Putamen (tissue), 1 donor: ENCODE measurements at places on chromosomes 6 and 20.

DNA sequence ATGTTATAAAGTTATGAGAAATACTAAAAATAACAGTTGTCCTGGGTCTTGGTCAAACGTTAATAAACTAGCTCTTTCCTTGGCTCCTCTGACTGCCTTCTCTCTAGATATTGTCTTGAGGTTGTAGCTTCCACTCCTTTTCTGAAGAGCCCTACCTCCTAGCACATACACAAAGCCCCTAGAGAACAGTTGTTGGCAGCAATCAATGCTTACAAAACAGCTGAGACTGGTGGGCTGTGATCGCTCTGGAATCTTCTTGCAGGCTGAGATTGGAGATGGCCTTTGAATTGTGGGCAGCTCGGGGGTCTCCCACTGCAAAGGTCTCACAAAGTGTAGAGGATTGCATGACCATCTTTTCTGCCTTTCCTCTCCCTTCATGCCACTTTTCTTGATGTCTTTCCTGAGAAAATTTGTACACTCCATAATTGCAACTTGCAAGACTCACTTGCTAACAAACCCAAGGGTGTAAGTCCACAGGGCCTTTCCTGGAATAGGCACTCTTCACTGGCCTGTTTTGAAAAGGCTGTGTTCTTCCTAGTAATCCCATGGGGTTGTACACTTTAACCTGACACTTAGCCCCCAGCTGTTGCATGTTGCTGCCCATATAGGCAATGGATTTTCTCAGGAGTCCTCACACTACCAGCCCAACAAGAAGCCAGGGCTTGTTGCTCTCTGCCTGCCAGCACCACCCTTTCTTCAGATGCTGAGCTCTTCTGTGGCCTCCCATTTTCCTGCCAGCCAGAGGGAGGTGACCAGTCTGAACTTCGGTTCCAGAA is 99.9 kb downstream of the TCP11 start:
- DNase-seq: no peak

DNA sequence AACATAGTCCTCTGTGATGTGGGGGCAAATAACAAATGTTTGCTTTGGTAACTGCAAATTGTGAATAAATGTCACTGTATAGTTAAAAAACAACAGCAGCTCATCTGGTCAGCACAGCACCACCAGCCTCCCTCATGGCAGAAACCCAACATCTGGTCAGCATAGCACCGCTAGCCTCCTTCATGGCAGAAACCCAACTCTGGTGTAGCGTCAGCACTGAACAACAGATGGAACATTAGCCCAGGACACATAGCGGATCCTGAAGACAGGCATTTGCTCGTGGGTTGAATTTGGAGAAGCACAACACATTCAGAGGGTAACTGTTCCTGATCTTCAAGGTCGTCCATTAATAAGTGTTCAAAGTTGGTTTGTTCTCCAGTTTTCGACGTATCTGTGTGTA is 265.9 kb downstream of the DLL1 start:
- DNase-seq: no peak

- DNase-seq: no peak
Measured at GRCh38 chr20:7926767-7927166, 13.5 kb downstream of the HAO1 start.

DNA sequence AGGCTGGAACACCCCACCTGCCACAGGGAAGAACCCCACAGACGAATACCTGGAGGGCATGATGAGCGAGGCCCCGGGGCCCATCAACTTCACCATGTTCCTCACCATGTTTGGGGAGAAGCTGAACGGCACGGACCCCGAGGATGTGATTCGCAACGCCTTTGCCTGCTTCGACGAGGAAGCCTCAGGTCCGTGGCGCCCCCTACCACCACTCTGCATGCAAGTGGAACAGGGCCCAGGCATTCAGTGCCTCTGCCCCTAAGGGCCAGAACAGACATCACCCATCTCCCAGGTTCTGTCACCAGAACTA is 6.6 kb downstream of the MYL9 start:
- DNase-seq: no peak

- no peak for DNase-seq
Measured at GRCh38 chr6:79117752-79118151, 39.7 kb upstream of the PHIP start.

GRCh38 chr20:56166781-56167465 is 81.6 kb upstream of the MC3R start:
- DNase-seq: no peak

GRCh38 chr6:12911427-12911826 is 194.9 kb downstream of the PHACTR1 start:
- peak; percentile 39 for DNase-seq

- DNase-seq: no peak
Measured at GRCh38 chr6:83767033-83767432, 58.1 kb upstream of the SNAP91 start.

GRCh38 chr20:45503403-45503802 is 12.0 kb downstream of the SPINT3 start:
- DNase-seq: no peak

- DNase-seq: no peak
Measured at GRCh38 chr20:48724891-48725554, 102.8 kb downstream of the PREX1 start.

DNA sequence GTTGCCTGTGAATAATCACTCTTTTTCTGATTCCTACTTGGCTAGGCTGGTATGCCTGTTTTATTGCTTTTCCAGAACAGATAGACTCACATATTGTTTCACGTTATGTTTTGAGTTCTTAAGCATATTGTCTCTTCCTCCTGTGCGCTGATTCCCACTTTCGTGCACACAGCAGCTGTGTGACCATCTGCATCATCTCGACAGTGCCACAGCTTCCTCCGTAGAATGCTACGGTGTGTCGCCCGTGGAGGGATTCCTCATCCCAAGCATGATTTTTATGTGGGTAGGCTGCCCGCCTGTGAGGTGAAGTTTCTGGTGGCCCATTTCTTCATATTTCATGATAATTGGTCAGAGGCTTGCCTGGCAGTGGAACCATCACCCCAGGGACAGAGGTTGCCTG is 31.8 kb downstream of the PLCB4 start:
- no peak for DNase-seq

GRCh38 chr20:35626386-35627001 is 10.9 kb downstream of the SPAG4 start:
- DNase-seq: no peak

- DNase-seq: no peak
Measured at GRCh38 chr6:70298068-70298467, 4.8 kb downstream of the COL9A1 start.

- DNase-seq: no peak
Measured at GRCh38 chr6:132391391-132392269, 9.6 kb downstream of the MOXD1 start.

- DNase-seq: no peak
Measured at GRCh38 chr6:43775535-43775885, 5.5 kb downstream of the VEGFA start.

DNA sequence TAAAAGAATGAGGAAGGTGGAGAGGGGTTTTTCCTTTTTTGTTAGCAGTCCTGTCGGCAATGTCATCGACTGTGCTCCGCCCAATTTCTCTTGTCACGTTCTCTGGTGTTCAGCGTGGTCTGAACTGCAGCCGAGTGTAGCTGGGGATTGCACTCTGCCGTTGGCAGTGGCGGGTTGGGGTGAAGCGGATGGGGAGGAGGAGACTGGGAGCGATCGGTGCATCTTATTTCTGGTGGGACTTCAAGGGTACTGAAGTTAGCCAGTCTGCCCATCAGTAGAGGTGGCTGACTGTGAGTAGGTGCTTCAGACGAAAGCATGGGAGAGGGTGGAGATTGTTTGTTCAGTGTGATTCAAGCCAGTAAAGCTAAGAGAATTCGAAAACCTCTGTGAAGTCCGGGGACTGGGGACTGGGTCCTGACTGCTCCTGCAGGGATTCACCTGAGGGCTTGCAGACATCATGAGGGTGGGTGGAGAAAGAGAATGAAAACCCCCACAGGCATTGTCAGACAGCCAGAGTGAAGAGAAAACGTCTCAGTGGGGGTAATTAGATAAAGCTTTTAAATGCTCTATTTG is 5.1 kb downstream of the RREB1 start:
- no peak for DNase-seq

DNA sequence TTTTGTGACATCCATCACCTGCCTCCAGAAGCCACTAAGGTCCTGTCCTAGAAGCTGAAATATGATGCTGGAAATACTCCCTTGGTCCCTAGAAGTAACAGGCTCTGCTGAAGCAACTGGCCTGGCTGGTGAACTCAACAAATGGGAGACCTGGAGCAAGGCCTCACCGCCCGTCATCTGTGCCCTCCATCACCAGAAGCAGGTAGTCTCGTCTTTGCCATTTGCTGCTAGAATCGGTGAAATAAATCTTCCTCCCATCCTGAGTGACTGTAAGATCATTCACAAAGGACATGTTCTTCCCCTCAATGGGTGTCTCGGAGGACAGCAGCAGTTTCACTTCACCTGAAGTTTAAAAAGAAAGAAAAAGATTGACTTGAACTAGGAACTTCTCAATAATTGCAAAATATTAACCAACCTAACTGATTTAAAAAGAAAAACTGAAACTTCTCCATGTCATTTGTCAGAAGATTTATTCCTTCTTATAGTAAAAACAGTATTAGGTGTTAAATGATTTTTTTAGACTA is 21.0 kb downstream of the CST7 start:
- no peak for DNase-seq

GRCh38 chr6:31769684-31770371 is 7.3 kb downstream of the VWA7 start:
- DNase-seq: no peak

DNA sequence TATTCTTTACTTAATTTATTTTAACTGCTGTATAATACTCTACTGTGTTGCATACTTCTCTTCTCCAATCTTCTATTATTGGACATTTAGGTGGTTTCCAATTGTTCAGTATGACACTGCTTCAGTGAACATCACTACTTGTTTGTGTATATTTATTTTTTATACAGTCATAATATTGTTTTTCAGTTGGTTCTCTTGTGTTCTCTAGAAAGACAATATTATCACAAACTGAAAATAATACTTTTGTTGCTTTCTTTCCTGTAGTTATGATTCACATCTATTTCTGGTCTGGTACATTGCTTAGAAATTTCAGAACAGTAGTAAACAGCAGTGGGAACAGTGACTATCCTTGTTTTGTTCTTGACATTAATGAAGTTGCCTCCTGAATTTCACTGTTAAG is 62.8 kb upstream of the GTSF1L start:
- DNase-seq: no peak

DNA sequence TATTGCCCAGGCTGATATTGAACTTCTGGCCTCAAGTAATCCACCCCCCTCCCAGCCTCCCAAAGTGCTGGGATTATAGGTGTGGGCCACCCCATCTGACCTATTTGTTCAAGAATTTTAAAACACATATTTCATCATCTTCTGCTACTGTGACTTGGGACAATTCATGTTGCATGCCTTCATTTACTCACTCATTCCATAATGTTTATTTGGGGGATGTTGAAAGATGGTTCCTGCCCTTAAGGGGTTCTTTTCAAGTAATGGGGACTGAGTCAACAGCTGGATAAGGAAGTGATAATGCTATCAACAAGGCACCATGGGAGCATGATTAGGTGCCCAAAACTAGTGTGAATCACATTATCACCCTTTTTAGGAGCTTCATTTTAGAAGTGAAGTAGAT is 62.0 kb downstream of the CRYBG1 start:
- no peak for DNase-seq

- peak; percentile 75 for DNase-seq
Measured at GRCh38 chr6:107674995-107675738, 148.9 kb downstream of the SCML4 start.

- no peak for DNase-seq
Measured at GRCh38 chr6:137775720-137776119, 91.3 kb upstream of the TNFAIP3 start.

DNA sequence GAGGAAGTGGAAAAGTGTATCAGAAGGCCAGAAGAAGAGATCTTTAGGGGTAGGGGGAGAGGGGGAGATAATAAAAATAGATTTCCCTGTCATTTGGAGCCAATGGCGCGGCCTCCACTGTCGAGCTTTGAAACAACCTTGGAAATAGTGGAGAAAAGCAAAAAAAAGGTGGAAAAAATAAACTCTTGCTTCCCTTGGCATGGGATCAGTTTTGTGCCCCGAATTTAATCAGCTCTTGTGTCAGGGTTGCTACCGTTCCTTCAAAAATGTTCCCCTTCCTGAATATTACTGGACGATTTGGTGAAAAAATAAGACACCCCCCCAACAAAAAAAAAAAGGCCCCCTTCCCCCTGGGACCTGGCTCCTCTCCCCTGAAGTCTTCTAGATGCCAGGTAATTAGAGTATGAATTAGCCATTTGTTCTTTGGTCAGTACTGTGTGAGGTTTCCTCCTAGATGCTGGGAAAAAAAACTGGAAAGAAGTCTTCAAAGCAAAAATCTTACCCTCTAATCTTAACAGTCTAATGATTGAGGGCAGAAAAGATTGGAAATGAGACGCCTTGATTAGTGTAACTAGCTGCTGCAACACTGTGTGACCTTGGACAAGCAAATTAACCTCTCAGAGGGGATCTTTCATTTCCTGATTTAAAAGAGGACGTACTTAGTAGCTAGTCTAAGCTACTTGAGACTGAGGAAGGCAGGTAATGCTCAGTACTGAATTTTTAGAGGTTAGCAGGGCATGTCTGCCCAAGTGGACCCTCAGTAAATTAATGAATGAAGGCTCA is 872 bp upstream of the RBM39 start:
- DNase-seq: peak; percentile 23

DNA sequence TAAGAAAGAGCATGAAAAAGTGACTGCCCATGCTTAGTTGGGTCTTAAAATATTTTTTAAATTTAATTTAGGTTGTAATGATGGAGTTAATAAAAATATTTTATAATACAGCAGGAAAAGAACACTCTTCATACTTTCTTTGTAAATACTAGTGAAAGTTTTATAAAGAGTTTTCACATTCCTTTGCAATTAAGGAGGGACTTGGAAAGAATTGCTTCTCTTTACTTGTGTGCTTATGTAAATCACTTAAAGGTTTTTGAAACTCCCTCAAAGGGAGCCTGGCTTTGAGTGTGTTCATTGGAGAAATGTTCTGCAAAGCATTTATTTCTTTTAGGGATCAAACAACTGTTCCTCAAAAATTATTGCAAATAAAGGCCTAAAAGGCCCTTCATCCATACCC is 11.6 kb upstream of the TFAP2B start:
- no peak for DNase-seq

GRCh38 chr6:140041571-140042332 is 667.3 kb upstream of the CITED2 start:
- peak; percentile 71 for DNase-seq

GRCh38 chr6:2632976-2633584 is 117.6 kb downstream of the MYLK4 start:
- no peak for DNase-seq
